Karpas-422 (cell line): ENCODE measurements at places on chromosomes 7 and 10. TPM values are rescaled to one million over a fixed set of nuclear protein-coding genes. Genes with fewer than 3 reads are reported as not detected.

NET1 gene
- total RNA-seq = 37.2 and 39.1 TPM in 2 replicates

NPY gene
- total RNA-seq = not detected in 2 replicates

SOSTDC1 gene
- not detected in 2 replicates for total RNA-seq

FAM237B gene
- total RNA-seq = not detected in 2 replicates

TUBB8 gene
- total RNA-seq = not detected in 2 replicates

CPXM2 gene
- total RNA-seq = not detected in 2 replicates

OR2A5 gene
- total RNA-seq = not detected in 2 replicates

C10orf67 gene
- not detected in 2 replicates for total RNA-seq

SORCS1 gene
- not detected in 2 replicates for total RNA-seq

HPSE2 gene
- not detected in 2 replicates for total RNA-seq

HOXA3 gene
- total RNA-seq = 1.3 TPM in 2 replicates

PRLHR gene
- total RNA-seq = not detected in 2 replicates

FRMD4A gene
- total RNA-seq = not detected in 2 replicates

NME8 gene
- not detected in 2 replicates for total RNA-seq

- DNase-seq = no peak
Observed at GRCh38 chr10:278707-279106, 143.5 kb downstream of the ZMYND11 start.

DNA sequence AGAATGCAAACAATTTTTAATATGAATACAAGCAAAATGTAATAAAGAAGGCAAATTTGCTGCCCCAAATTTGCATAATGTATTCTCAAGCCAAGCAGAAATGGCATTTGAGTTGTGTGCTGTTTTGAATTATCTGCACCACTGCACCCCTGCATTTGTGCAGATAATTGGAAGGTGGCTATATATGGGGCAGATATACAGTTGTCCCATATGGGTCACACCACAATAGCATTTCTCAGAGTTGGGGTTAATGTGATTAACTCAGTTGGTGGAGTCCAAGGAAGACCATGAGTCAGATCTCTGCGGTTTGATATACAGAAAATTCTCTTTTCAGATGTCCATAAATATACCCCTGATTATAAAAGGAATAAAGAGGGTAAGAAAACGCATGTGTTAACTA, 68.9 kb upstream of the EXOC4 start:
- no peak for DNase-seq

GRCh38 chr10:21870849-21871248, 132.7 kb downstream of the DNAJC1 start:
- DNase-seq = no peak

- DNase-seq = peak; percentile 92
Observed at GRCh38 chr10:103712898-103713498, 142.4 kb downstream of the SH3PXD2A start.

DNA sequence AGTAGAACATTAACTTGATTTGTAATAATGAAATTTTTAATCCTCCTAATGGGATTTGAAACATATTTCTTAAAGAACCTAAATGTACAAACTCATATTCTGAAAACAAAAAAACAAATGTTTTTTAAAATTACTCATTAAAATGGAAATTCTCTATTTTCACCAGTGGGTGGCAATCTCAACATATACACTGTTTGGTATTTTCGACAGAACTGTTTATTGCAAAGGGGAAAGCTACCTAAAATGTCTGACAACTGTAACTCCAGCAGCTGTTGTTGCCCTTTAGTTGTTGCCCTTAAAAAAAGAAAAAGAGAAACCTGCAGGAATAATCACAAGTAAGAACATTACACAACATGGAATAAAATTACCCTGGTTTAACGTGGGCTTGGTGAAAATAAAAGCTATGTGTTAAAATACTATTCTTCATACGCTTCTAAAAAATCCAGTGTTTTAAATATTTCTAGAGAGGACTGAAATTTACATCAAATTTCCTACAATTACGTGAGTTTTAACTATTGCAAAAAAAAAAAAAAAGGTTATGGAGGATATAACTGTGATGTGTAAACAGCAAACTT, 54.5 kb downstream of the COL1A2 start:
- peak; percentile 74 for DNase-seq

DNA sequence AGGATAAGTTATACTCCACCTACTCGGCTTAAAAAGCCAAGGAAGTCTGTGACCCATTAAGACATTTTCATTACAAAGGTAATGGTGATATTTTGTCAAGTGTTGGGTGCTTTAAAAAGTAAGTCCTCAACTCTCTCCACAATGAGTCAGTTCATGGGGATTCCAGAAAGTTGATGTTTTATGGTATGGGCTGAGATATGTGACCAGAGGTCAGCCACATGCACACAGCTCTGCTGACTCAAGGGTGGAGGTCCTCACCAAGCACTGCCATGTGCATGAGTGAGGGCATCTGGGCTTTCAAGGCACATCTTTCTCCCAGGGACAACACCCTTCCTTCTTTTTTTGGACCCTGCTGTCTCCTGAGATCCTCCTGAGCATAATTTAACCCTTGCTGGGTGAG, 292.9 kb downstream of the PTEN start:
- no peak for DNase-seq

DNA sequence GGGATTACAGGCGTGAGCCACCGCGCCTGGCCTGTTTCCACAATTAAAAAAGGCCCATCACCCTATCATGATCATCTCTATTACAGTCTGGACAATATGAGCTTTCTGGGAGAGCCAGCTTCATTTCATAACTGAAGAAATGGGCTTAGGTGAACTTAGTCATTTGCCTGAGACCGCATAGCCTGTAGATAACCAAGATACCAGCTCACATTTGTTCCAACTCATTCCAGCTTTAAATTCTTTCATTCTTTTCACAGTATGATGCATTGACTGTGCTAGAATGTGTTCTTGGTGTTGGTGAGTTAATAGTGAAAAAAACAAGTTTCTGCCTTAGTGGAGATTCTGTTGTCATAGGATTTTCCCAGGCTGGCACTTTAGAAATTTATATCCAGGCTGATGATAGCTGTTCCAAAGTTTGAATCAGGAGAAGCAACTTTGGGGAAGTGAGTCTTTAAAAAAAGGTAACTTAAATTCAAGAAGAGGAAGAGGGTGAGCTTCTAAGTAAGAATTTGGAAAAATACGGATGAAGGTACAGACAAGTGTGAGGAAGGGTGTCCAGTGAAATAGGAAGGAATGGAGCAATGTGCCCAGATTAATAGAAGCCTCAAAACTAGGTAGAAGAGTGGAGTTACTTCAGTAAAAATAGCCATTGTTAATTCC, 2.1 kb upstream of the H2AZ2 start:
- no peak for DNase-seq

DNA sequence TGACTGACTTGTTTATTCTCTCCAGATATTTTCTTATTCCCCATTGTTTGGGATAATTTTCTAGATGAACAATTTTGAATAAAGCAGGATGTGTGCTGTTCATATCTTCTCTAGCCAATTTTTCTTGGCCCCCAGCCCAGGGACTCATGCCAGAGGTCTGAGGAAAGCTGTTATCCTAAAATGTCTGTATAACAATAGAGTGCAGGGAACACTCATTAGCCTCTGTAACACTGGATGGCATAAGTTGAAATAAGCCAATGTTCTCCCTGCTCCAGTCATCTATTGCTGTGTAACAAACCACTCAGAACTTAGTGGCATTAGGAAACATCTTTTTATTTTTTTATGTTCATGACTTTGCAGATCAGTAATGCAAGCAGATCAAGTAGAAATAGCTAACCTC, 121.7 kb upstream of the TRIM24 start:
- DNase-seq = no peak

DNA sequence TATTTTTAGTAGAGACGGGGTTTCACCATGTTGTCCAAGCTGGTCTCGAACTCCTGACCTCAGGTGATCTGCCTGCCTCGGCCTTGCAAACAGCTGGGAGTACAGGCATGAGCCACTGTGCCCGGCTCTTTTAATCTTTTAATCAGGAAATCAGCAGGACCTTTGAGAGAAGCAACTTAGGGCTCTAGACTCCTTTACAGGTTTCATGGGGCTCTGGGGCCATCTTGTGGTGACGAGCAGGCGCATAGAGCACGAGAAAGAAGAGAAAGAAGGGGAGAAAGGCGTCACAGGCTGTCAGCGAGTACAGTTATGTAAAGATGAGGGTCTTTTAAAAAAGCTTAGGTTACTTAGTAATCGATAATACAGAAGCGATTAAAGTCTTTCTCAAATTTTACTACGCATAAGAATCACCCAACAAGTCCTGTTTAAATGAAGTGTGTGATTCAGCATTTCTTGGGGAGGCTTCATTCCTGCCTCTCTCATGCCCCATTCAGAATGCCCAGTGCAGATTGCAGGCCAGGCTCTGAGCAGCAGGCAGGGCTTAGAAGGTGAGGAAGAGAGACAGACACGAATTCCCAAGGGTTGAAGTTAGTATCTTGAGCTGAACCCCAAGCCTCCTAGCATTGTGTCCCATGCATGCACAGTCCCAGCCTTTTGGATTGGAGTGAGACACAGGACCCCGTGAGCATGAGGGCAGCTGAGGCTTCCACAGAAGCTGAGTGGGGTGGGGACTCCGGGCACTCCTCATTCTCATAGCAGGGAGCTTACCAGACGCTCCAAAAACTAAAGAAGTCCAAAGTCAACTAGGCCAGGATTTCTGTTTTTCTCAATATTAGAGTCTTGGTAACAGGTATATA, 23.6 kb upstream of the PFKP start:
- peak; percentile 93 for DNase-seq

DNA sequence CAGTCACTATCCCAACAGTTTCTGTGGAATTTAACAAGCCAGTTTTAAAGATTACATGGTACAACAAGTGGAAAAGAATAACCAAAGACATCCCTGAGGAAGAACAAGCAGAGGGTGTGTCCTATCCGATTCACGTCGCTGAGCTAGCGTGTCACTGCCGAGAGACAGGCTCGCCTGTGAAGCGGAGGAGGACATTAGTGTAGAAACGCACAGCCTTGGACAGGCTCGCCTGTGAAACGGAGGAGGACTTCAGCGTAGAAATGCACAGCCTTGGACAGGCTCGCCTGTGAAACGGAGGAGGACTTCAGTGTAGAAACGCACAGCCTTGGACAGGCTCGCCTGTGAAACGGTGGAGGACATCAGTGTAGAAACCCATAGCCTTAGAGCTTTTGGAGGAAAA, 52.7 kb upstream of the INPP5A start:
- DNase-seq = no peak

DNA sequence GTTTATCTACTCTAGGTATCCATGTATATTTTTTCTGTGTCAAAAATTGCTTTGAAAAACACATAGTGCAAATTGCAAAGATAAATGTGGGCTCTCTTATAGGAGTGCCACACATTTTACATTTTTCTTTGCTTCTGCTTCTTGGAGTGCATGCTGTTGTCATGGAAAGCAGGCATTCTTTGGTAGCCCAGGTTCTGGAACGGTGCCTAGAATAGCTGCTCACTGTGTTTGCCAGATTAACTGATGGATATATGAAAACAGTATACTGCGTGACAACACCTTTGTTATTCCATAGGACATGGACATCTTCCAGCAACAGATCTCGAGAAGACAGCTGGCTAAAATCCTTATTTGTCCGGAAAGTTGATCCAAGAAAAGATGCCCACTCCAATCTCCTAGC, 13.4 kb downstream of the NIPSNAP2 start:
- no peak for DNase-seq

DNA sequence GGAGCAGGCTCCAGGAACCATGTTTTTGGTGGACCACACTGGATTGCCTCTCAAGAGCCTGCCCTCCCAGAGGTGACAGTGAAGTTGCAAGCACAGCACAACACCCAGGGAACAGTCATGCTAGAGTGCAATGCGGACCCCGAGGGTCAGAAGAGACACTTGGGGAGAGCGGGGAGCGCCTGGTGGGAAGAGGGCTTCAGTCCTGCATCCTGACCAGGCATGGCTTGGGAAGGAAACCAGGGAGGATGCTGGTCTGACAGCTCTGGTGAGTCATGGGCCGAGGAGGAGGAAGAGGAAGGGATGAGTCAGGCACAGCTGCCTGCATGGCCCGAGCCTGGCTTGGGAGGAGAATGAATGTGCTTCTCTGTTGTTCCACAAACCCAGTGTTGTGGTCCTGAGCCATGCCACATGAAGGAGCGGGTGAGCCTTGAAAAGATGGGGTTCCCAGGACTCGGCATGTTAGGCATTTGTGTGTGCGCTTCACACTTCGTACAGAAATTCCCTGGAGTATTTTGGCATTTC, 29.5 kb upstream of the ANKRD2 start:
- DNase-seq = no peak

- DNase-seq = no peak
Observed at GRCh38 chr10:86403183-86403797, 36.7 kb upstream of the GRID1 start.

DNA sequence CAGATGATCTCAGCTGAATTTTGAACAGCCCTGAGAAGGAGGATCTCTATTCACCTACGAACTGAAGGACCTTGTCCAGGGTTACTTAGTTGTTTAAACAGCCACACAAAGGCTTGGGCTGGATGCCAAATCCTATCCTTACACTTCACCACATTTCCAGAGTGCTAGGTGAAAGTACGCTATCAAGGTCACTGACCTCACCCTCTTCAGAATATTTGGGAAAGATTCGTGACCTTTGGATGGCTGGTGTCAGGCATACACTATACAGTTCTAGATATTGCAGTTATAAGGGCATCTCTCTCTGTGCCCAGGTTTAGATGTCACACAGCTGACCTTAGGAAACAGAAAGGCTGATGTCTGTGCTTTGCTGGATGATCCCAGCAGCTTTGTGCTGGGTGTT, 61.2 kb upstream of the ABLIM1 start:
- DNase-seq = no peak

DNA sequence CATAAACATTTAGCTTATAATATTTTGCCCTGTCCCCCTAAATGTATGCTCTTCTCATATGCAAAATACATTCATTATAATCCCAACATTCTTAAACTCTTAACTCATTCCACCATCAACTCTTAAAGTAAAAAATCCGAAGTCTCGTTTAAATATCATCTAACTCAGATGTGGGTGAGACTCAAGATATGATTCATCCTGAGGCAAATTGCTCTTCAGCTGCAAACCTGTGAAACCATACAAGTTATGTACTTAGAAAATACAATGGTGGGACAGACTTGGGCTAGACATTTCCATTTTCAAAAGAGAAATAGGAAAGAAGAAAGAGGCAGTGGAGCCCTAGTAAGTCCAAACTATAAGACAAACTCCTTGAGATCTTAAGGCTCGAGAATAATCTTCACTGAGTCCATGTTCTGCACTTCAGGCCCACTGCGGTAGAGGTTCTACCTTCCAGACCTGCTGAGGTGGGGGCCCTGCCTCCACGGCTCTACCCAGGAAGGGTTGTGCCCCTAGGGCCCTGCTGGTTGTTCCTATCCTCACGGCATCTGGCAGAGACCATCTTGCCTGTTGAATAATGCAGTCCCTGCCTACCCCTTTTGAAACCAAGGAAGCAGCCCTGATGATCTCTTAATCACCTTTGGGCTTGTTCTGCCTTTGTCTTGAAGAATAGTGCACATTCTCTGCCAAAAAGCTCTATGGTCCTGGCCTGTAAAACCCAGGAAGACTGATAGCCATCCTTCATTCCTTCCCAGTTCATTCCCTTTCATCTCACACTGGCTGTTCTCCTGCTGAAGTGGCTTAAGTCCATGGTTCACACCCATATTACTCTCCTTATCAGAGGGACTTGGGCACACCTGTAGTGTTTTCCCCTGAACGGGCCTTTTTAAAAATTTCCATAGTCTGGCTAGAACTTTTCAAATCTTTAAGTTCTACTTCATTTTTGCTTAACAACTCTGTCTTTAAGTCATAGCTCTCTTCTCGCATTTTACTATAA, 37.3 kb downstream of the INPP5F start:
- no peak for DNase-seq
